ENCODE measurements at places on chromosomes 11 and 22.

- H3K4me3 ChIP-seq, result no peak overlapping the region
- no peak for DNase-seq
These were observed 265.4 kb upstream of the PLET1 start for GRCh38 chr11:112525844-112526590.

DNA sequence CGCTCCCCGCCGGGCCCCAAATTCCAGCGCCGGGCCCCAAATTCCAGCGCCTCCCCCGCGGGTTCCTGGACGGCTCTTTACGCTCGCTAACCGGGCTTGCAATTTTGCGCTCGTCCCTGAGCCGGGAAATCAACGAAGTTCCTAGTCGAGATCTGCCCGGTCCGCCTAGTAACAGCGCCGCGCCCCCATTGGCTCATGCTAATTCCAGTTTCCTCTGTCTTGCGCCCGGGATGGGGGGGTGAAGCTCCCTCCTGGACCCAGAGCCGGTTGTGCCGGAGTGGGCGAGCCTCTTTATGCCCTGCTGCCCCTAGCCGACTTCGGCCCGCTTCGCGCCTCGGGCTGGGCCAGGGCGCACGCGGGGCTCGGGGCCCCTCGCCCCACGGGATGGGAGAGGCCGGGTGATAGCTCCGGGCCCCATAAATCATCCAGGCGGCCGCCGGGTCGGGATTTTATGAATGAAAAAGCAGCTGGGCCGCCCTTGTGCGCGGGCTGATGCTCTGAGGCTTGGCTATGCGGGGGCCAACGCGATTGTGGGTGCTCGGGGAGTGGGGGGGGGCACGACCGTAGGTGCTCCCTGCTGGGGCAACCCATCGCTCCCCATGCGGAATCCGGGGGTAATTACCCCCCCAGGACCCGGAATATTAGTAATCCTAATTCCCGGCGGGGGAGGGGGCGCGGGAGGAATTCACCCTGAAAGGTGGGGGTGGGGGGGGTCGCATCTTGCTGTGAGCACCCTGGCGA lies 1.8 kb upstream of the CCND1 start:
- no peaks in the 10 kb centered on the region for H3K36me3 ChIP-seq
- peaks cover 68% of the 10 kb centered on the region for H3K27me3 ChIP-seq
- H3K4me1 ChIP-seq, result peaks cover 59% of the 10 kb centered on the region
- DNase-seq, result peak; percentile 19
- no peak overlapping the region for H3K4me3 ChIP-seq
- H3K27ac ChIP-seq, result no peak overlapping the region

DNA sequence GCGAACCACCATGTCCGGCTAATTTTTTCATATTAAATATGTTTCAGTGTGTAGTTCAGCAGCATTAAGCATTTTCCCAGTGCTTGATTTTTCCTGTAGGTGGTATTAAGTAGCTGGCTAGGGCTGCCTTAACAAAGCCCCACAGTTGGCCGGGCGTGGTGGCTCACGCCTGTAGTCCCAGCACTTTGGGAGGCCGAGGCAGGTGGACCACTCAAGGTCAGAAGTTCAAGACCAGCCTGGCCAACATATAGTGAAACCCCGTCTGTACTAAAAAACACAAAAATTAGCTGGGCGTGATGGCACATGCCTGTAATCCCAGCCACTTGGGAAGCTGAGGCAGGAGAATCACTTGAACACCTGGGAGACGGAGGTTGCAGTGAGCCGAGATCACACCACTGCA lies 33.5 kb upstream of the TOLLIP start:
- no peak overlapping the region for H3K27ac ChIP-seq
- H3K4me1 ChIP-seq, result no peaks in the 10 kb centered on the region
- H3K27me3 ChIP-seq, result no peaks in the 10 kb centered on the region
- H3K36me3 ChIP-seq, result no peaks in the 10 kb centered on the region

DNA sequence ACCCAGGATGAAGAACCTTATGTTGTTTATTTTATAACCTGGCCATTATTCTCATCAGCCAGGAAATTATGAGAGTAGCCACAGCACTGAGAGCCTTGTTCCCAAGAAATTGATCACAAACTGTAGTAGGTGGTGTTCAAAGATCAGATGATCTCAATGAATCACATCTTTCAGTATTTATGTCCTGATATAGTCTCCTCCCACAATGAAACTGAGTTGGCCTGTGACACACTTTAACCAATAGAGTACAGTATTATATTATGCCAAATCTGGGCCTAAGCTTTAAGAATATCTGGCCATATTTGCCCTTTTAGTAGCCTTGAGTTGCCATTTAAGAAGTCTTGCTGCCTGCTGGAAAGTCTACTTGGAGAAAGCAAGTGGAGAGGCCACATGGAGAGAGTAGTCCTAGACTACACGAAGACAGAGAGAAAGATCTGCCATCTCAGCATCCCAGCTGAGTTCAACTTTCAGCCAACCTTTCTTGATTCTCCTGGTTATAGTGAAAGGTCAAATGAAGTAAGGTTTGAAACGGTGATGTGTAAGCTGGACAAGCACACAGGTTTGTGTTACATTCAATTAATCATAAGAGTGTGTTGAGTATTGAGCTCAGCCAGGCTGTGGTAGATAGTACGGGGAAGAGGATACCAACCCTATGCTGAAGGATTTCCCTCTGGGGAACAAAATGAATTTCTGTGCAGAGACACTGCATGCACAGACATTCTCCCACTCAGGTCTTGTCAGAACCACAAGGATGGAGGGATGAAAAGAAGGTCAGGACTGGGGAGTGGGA lies 561.8 kb downstream of the SOX6 start:
- no peak for DNase-seq
- no peaks in the 10 kb centered on the region for H3K36me3 ChIP-seq
- no peaks in the 10 kb centered on the region for H3K4me1 ChIP-seq
- H3K4me3 ChIP-seq, result no peak overlapping the region
- no peak overlapping the region for H3K27ac ChIP-seq
- H3K27me3 ChIP-seq, result no peaks in the 10 kb centered on the region

GRCh38 chr11:134669796-134670195 lies 257.8 kb upstream of the B3GAT1 start:
- peaks cover 4% of the 10 kb centered on the region for H3K27me3 ChIP-seq
- H3K36me3 ChIP-seq, result no peaks in the 10 kb centered on the region
- H3K27ac ChIP-seq, result no peak overlapping the region
- DNase-seq, result no peak

DNA sequence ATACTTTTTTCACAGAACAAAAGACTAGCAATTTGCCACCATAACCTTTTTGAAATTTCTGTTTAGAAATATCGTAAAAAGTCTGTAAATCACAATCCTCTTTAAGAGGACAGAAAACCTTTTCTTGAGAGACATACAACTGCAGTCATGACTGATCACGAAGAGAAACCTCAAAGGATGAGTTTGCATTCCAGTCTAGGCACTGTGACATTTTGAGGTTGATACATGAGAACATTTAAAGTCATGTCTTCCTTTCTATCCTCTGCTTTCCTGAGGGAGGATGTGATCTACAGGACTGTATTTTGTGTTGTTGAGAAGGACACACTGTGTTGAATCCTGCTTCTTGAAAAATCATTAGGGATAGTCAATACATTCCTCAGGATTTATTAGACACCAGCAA lies 476.7 kb upstream of the CCDC179 start:
- H3K36me3 ChIP-seq, result no peaks in the 10 kb centered on the region
- H3K4me3 ChIP-seq, result no peak overlapping the region
- H3K27ac ChIP-seq, result no peak overlapping the region
- no peak for DNase-seq
- no peaks in the 10 kb centered on the region for H3K4me1 ChIP-seq
- no peaks in the 10 kb centered on the region for H3K27me3 ChIP-seq

GRCh38 chr11:48017831-48018527 lies 37.6 kb downstream of the PTPRJ start:
- H3K4me3 ChIP-seq, result no peak overlapping the region
- no peaks in the 10 kb centered on the region for H3K36me3 ChIP-seq
- no peak for DNase-seq
- peaks cover 83% of the 10 kb centered on the region for H3K4me1 ChIP-seq
- peak overlapping the region; percentile 68 for H3K27ac ChIP-seq
- no peaks in the 10 kb centered on the region for H3K27me3 ChIP-seq

- H3K27me3 ChIP-seq, result peaks cover 4% of the 10 kb centered on the region
- H3K36me3 ChIP-seq, result no peaks in the 10 kb centered on the region
- no peak for DNase-seq
- no peak overlapping the region for H3K27ac ChIP-seq
These were observed 139.6 kb upstream of the E2F8 start for GRCh38 chr11:19380375-19380774.

DNA sequence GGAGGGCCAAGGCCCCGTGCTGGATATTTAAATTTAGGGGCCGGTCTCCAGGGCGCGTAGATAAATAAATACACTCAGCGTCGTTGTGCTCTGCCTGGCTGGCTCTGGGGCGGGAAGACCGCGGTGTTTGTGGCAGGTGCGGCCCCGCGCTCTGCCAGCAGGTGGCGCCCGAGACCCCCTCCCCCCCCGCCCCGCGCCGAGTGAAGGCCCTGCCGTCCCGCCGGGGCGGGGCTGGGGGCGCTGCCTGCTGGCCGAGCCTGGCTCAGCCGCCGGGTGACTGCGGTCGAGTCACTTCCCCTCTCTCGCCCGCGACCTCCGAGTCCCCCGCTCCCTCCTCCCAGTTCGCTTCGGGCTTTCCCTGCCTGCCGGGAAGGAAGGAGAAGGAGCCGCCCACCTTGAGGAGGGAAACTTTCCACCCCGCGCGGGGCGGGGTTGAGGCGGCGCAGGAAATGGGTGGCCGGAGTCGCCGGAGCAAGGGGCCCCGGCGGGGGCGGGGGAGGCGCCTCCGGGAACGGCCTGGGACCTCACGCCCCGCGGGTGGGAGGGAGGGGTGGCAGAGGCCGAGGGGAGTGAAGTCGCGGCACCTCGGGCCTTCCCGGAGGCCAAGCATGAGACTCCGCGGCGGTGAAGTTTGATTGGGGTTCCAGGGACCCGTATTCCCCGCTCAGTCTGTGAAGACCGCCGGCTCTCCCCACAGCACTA lies 1.6 kb upstream of the EHBP1L1 start:
- peak; percentile 94 for DNase-seq
- peak overlapping the region; percentile 89 for H3K4me3 ChIP-seq
- peak overlapping the region; percentile 99 for H3K27ac ChIP-seq
- H3K27me3 ChIP-seq, result no peaks in the 10 kb centered on the region
- H3K36me3 ChIP-seq, result peaks cover 25% of the 10 kb centered on the region

DNA sequence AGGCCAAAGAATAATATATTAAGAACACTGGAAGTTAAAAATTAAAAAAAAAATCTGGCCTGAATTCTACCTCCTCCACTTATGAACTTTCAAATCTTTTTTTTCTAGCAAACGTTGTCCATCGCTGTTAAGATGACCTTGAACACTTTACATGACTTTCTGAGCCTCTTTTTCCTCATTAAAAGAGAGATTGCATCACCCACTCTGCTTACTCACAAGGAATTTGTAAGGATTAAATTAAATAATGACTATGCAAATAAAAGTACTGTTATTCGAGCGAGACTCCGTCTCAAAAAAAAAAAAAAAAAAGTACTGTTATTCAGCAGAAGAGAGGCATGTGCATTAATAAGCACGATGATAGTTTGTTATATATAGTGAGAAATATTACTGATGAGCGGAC lies 285.1 kb upstream of the CCDC90B start:
- H3K27ac ChIP-seq, result no peak overlapping the region
- H3K36me3 ChIP-seq, result no peaks in the 10 kb centered on the region
- no peaks in the 10 kb centered on the region for H3K4me1 ChIP-seq
- H3K27me3 ChIP-seq, result no peaks in the 10 kb centered on the region
- H3K4me3 ChIP-seq, result no peak overlapping the region

DNA sequence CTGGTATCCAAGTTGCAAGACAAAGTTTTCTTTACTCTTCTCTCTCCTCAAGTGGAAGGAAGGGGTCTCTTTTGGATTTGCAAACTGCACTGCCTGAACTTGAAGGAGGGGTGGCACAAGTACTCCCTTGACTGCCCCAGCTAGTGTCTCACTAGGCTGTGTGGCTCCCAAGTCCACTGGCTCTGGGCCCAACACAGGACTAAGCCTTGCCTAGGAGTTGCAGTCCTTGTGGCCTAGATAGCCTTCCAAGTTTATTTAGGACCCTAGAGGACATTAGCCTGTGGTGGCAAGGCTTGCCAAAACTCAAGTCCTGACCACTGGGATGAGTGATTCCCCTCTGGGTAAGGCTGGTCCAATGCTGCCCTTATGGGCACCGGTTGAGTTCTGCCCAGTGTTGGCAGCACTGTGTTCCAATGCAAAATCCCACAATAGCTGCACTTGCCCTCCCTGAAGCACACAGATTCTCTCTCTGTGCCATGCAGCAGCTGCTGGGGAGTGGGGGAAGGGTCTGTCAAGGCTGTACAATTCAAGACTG lies 10.2 kb upstream of the WEE1 start:
- H3K4me1 ChIP-seq, result peaks cover 4% of the 10 kb centered on the region
- no peaks in the 10 kb centered on the region for H3K36me3 ChIP-seq
- no peaks in the 10 kb centered on the region for H3K27me3 ChIP-seq
- no peak for DNase-seq
- H3K4me3 ChIP-seq, result no peak overlapping the region

GRCh38 chr11:76891285-76891684 lies 30.6 kb downstream of the ACER3 start:
- no peaks in the 10 kb centered on the region for H3K4me1 ChIP-seq
- H3K27ac ChIP-seq, result no peak overlapping the region
- H3K27me3 ChIP-seq, result no peaks in the 10 kb centered on the region

- no peak overlapping the region for H3K27ac ChIP-seq
- no peaks in the 10 kb centered on the region for H3K27me3 ChIP-seq
- H3K4me3 ChIP-seq, result no peak overlapping the region
- no peak for DNase-seq
These were observed 106.4 kb downstream of the SYN3 start for GRCh38 chr22:32951807-32952153.

GRCh38 chr11:20601221-20601914 lies 2.0 kb downstream of the SLC6A5 start:
- no peaks in the 10 kb centered on the region for H3K36me3 ChIP-seq
- DNase-seq, result no peak
- no peaks in the 10 kb centered on the region for H3K4me1 ChIP-seq
- no peak overlapping the region for H3K4me3 ChIP-seq
- H3K27me3 ChIP-seq, result peaks cover 99% of the 10 kb centered on the region

DNA sequence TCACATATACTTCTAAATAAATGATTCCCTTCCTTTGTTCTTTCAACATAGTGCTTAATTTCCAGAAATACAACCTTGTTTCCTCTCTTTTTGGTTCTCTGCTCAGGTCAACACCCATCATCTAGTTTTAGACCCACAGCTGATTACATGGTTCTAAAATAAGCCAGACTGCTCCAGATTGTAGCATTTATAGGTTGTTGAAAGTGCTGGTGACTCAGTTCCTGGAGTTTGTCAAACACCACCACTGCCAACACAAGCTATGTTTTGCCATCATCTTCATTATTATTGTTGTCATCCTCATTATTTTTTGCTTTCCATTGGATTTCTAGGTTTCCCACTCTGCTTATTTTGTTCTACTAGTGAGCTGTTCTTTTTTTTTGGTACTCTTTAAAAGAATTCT lies 22.3 kb upstream of the MMP20 start:
- H3K27me3 ChIP-seq, result no peaks in the 10 kb centered on the region
- no peaks in the 10 kb centered on the region for H3K36me3 ChIP-seq
- no peak overlapping the region for H3K4me3 ChIP-seq
- no peak for DNase-seq
- no peak overlapping the region for H3K27ac ChIP-seq

DNA sequence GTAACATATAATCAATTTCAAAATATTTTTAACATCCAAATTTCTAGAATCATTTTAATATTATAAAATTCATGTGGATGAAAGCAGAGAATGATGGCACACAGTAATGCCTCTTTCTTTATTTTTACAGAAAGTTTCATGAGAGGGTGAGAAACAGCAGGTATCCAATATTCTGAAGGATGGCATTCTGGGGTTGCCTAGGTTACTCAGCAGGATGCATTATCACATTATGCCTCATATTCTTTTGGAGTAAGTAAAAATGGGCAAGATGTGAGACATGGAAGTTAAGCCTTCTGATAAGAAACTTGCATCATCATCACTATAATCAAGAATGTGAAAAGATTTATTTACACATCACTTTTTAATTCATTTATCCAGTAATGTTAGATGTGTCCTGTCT lies 148.7 kb upstream of the PGR start:
- no peaks in the 10 kb centered on the region for H3K4me1 ChIP-seq
- no peak for DNase-seq
- H3K4me3 ChIP-seq, result no peak overlapping the region
- no peaks in the 10 kb centered on the region for H3K36me3 ChIP-seq
- no peaks in the 10 kb centered on the region for H3K27me3 ChIP-seq

Measured in CD4-positive, alpha-beta T cell (primary cell).